ENCODE measurements at places on chromosomes 5 and 9.

DNA sequence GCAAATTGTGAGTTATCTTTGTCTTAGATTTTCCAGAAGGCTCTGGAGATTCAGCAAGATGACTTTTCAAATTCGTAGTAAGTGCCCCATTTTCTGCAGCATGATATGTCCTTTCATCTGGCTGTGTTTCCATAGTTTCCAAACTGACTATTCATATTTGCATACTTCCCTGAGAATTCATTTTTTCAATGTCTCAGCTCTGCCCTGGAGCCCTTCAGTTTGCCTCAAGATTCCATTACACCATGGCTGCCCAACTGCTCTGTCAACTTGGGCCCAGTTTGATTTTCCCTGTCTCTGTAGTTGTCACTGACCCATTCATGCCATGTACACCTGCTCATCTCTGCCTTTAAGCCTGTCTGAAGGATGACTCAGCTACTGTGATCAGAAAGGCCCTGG, 94.2 kb upstream of the RUSC2 start:
- H3K4me3 ChIP-seq, result no peak overlapping the region
- DNase-seq, result no peak
- no peak overlapping the region for H3K27ac ChIP-seq
- H3K27me3 ChIP-seq, result no peaks in the 10 kb centered on the region
- peaks cover 10% of the 10 kb centered on the region for H3K36me3 ChIP-seq
- H3K4me1 ChIP-seq, result no peaks in the 10 kb centered on the region

- DNase-seq, result no peak
- H3K36me3 ChIP-seq, result no peaks in the 10 kb centered on the region
- no peaks in the 10 kb centered on the region for H3K27me3 ChIP-seq
- no peak overlapping the region for H3K27ac ChIP-seq
- H3K4me1 ChIP-seq, result peaks cover 3% of the 10 kb centered on the region
Observed at GRCh38 chr9:128548876-128549275, 3.5 kb upstream of the SPTAN1 start.

DNA sequence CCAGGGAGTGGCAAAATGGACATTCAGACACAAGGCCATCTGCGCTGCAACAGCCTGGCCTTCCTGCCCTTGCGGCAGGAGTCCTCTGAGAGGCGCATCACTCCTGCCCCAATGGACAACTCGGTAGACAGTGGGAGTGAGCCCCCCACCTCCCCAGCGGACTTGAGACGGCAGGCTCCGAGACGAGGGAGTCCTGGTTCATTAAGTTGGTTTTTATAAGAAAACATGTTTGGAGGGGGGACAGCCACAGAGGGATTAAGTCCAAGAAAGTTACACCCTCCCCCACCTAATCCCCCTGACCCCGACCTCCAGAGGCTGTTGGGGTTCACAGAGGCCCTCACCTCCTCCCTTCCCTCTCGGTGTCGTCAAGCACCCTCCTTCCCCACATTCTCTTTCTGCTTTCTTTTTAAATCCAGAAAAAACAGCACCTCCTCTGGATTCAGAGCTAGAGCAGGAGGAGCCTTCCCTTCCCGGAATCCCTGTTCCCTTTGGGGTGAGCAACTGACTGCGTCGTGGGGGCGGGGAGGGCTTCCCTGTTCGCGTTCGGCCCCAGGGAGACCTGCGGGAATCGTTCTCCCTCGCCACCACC, 1.8 kb upstream of the EGR1 start:
- no peaks in the 10 kb centered on the region for H3K27me3 ChIP-seq
- DNase-seq, result peak; percentile 51
- H3K4me1 ChIP-seq, result peaks cover 5% of the 10 kb centered on the region
- H3K36me3 ChIP-seq, result no peaks in the 10 kb centered on the region
- H3K4me3 ChIP-seq, result peak overlapping the region; percentile 78
- H3K27ac ChIP-seq, result peak overlapping the region; percentile 97

DNA sequence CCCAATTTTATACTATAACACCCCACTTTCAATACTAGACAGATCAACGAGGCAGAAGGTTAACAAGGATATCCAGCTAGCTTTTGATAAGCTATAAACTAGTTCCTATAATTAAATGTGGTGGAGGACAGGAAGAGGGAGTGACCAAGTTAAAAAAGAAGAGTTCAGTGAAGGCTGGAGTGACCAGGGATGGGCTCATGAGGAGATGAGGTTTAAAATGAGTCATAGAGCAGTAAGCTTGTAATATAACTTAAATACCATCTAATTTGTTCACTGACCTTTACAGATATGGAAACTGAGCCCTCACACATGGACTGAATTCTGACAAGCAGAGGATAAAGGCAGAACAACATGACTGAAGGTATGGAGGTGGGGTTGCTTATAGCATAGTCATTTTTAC, 284.5 kb downstream of the SPATA31D1 start:
- no peaks in the 10 kb centered on the region for H3K4me1 ChIP-seq
- H3K4me3 ChIP-seq, result no peak overlapping the region
- DNase-seq, result no peak
- no peaks in the 10 kb centered on the region for H3K36me3 ChIP-seq
- no peaks in the 10 kb centered on the region for H3K27me3 ChIP-seq

GRCh38 chr5:156920042-156920860, 42.8 kb downstream of the TIMD4 start:
- H3K4me3 ChIP-seq, result no peak overlapping the region
- no peak for DNase-seq
- no peaks in the 10 kb centered on the region for H3K4me1 ChIP-seq
- no peaks in the 10 kb centered on the region for H3K36me3 ChIP-seq
- no peak overlapping the region for H3K27ac ChIP-seq
- no peaks in the 10 kb centered on the region for H3K27me3 ChIP-seq

- H3K4me1 ChIP-seq, result no peaks in the 10 kb centered on the region
- DNase-seq, result no peak
- H3K27ac ChIP-seq, result no peak overlapping the region
- no peaks in the 10 kb centered on the region for H3K27me3 ChIP-seq
Observed at GRCh38 chr5:67380431-67380830, 183.8 kb upstream of the CD180 start.
